ENCODE measurements at places on chromosomes 2 and 18. TPM values are rescaled to one million over a fixed set of nuclear protein-coding genes. Genes with fewer than 3 reads are reported as not detected.
A peak's percentile ranks its signal among the peaks of the same experiment; 100 is the strongest.

GRCh38 chr2:58140508-58141072 lies 94.0 kb downstream of the VRK2 start:
- peaks cover 5% of the 10 kb centered on the region for H3K4me1 ChIP-seq
- no peak for DNase-seq
- no peaks in the 10 kb centered on the region for H3K27me3 ChIP-seq

DNA sequence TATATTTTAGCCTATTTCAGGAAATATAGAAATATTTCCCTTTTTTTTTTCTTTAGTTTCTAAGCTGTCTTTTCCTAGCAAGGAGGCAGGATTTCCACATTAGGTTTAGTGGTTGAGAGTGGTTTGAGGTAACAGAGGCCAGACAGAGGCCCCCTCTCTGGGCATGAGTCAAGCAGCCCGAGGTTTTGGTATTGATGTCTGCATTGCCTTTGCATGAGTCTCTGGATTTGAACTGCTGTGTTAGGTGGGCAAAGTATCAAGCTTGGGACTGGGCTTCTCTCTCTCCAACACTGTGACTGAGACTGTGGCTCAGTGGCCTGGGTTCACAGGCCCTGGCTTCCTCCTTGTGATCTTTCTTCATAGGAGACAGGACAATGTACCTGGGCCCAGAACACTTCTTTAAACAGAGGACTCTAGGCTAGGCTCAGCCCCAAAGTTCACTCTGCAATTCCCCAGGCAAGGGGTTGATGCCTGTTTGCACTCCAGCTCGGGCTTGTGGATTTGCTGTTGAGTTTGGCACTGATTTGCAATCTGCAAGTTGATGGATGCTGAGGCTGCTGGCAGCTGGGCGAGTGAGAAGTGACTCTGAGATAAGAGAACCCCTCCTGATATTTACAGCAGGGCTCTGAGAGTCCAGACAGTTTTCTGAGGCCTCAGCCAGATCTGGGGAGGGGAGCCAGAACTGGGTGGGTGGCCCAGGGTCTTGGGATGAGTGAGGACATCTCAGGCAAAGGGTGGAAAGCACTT lies 271.2 kb downstream of the EN1 start:
- no peak overlapping the region for H3K4me3 ChIP-seq
- no peaks in the 10 kb centered on the region for H3K27me3 ChIP-seq
- DNase-seq = no peak
- no peaks in the 10 kb centered on the region for H3K4me1 ChIP-seq
- H3K36me3 ChIP-seq = no peaks in the 10 kb centered on the region

GRCh38 chr18:25350489-25351251 lies 1.3 kb downstream of the ZNF521 start:
- peak overlapping the region; percentile 85 for H3K27ac ChIP-seq
- H3K36me3 ChIP-seq = no peaks in the 10 kb centered on the region
- DNase-seq = no peak
- no peaks in the 10 kb centered on the region for H3K4me1 ChIP-seq

- no peaks in the 10 kb centered on the region for H3K36me3 ChIP-seq
- H3K4me3 ChIP-seq = no peak overlapping the region
- no peaks in the 10 kb centered on the region for H3K4me1 ChIP-seq
- H3K27ac ChIP-seq = no peak overlapping the region
- H3K27me3 ChIP-seq = no peaks in the 10 kb centered on the region
These were observed 35.3 kb upstream of the ANKRD44 start for GRCh38 chr2:197345846-197346370.

- no peak for DNase-seq
- no peak overlapping the region for H3K4me3 ChIP-seq
- no peaks in the 10 kb centered on the region for H3K27me3 ChIP-seq
These were observed 59.4 kb downstream of the RNF152 start for GRCh38 chr18:61833387-61833786.

The AMER3 gene
- total RNA-seq = not detected
